ENCODE measurements at places on chromosomes 3 and 15.

GRCh38 chr3:102747611-102748010 lies 312.8 kb downstream of the ZPLD1 start:
- no peak for DNase-seq

GRCh38 chr3:15899388-15899787 lies 101.6 kb upstream of the ANKRD28 start:
- no peak for DNase-seq

DNA sequence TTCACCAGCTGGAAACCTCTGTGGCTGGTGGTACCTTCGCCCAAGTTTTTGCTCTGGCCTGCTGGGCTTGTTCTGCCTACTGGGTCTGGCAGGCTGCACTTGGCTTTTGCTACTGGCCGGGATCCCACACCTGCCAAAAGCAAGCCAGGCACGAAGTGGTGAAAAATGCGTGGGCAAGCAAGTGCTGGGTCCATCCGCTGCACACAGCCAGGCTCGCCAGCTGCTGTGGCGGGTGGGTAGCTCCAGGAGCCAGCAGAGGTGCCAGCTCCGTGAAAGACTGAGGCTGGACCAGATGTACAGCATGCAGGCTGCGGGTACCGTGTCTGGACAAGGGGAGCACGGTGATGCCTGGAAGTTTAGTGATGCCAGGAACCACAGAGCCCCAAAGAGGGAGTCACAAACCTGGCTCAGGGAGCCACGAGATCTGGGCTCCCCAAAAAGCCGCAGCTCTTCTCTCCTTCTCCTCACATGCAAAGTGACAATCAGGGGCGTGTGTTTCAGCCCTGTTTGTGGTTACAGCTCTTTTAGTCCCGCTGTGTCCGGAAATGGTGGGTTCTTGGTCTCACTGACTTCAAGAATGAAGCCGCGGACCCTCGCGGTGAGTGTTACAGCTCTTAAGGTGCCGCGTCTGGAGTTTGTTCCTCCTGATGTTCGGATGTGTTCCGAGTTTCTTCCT lies 1455.6 kb upstream of the GBE1 start:
- no peak for DNase-seq

DNA sequence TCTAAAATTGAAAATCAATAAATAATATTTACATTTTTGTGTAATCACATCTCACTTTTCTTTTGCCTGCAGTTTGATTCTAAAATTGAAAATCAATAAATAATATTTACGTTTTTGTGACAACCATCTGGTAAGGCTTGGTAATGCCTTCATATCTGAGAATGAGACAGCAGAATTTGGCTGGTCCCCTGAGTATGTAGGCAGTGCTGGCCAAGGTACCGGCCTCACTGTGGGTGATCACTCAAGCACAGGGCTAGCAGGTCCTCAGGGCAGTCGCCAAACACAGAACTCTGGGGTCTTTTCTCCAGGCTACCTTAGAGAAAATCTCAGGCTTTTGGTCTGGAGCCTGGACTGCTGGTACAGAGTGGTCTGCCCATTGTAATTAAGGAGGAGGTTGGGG lies 26.2 kb downstream of the RTP3 start:
- DNase-seq, result no peak

- DNase-seq, result no peak
Observed at GRCh38 chr15:64865998-64866520, 24.3 kb downstream of the PLEKHO2 start.

GRCh38 chr15:84919106-84919667 lies 34.7 kb downstream of the SLC28A1 start:
- DNase-seq, result no peak

GRCh38 chr3:104648823-104649222 lies 717.9 kb upstream of the ALCAM start:
- DNase-seq, result no peak

DNA sequence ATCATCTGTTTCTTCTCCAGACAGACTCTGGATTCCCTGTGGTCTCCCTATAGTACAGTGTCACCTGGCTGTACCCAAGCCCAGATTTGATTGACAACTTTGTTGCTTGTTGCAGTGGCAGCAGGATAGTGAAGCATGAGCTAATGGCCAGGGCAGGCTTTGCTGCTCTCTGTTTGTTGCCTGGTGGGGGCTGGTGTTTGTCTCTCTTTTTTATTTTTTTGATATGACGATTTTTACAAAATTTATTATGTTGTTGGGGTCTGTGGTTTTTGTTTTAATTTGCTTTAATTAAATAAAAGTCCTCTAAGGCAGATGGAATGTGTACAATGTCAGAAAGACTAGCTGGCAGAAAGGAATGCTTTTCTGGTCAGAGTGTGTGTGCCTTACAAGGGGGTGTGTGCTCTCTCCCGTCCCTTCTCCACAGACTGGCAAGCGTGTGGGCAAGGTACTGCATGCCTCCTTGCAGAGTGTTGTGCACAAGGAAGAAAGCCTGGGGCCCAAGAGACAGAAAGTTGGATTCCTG lies 15.2 kb upstream of the CLEC3B start:
- no peak for DNase-seq

DNA sequence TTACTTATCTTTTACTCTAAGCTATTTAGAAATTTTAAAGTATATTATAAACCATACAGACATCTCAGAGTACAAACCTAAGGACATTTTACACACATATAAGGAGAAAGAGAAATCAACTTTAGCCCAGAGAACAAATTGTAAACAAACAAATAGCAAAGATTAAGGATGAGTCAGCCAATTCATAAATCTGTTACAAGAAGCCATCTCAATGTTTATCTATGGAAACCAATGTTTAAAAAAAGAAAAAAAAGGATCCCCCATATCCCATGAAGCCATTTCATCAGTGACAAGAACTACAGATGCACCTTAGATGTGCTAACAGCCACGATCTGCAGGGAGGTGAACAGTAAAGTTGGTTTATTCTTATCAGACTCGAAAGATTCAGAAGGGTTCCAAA lies 437.1 kb downstream of the SHQ1 start:
- no peak for DNase-seq

GRCh38 chr3:51275111-51275805 lies 109.8 kb upstream of the MANF start:
- no peak for DNase-seq

DNA sequence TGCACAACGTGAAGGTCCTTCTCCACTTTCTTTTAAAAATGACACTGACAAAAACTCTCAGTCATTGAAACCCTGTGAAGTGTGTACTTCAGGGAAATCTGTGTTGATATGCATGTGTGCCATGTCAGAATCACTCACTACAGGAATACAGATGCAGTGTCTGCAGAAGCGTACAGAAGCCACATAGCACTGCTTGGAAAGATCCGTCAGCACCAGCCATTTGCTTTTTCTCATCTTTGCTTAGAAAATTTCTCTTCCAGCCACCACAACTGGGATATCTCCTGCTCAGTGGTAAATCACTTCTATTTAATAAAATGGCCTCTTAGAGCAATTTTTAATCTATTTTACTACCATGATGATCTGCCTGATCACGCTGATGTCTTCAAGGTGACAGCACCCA lies 91.3 kb upstream of the ARHGEF26 start:
- DNase-seq, result no peak

- DNase-seq, result no peak
Observed at GRCh38 chr3:98897701-98898100, 3.8 kb downstream of the DCBLD2 start.

DNA sequence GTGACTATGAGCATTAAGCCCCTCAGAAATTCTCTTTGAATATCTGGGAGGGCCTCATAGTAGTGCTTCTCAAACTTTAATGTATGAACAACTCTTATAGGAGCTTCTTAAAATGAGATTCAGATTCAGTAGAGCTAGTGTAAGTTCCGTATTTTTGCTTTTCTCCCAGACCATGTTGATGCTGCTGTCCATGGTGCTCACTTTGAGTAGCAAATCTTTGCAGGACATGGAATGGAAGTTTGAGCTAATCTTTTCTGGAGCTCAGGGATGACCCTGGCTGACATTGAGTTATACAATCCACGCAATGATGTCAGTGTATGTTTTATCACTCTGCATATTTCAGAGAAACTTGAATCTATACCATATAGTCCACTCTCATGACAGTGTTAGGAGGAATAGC lies 134.2 kb downstream of the OTOL1 start:
- DNase-seq, result no peak

DNA sequence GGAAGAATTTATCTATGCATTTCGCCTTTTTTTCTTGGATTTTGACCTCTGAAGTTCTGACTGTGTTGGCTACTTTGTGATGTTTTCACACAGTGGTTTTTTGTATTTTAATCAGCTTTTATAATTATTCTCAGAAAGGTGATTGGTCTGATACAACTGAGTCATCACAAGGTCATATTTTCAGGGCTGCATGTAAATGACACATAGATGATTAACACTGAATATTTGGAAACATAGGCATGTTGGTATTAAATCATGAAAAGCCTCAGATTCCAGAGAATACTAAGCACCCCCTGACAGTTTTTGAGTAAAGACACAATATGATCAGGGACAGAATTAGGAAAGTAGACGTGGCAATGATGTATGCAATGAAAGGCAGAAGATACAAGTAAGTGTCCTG lies 175.5 kb upstream of the SLCO3A1 start:
- no peak for DNase-seq

DNA sequence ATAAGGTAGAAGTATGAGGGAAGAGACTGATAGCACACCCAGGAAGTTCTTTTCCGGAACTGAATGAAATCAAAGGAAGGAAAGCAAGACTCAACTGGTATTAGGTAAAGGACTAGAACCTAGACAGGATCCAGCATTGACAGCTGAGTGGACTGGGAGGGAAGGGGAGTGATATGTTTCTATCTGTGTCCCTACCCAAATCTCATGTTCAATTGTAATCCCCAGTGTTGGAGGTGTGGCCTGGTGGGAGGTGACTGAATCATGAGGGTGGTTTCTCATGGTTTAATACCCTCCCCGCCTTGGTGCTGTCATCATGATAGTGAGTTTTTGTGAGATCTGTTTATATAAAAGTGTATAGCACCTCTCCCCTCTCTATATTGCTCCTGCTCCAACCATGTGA lies 415.9 kb upstream of the KCNMB2 start:
- DNase-seq, result no peak

DNA sequence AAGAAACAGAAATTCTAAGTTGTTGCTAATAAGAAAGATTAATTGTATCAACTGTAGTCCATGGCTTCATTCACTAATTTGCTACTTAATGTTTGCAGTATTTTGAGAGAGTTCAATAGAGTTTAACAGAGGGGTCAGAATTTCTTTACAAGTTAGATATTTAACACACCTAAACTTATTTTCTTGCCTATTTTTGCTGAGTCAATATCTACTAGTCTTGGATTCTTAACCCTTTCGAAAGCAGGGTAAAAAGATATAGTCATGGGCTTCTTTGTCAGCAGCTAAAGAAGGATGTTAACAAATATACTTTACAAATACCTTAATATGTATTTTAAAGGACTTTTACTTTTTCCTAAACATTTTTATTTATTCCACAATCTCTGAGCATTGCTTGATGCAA lies 155.6 kb downstream of the MDFIC2 start:
- DNase-seq, result no peak

DNA sequence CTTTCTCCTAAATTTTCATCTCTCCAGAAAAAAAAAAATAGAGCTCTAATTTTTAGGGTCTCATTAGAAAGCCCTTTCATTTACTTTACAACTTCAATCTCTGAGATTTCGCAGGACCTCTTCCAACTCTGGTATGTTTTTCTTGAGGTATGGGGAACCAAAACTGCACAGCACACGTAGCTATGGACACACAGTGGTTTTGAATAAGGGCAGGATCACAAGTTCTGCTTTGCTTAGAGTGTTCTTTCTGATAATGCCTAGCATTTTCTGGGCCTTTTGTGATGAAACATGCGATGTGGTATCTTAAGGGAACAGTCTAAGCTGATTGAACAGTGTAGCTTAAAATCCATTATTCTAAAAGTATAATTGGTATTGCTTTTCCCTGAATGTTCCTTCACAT lies 25.3 kb downstream of the ZNF592 start:
- DNase-seq, result no peak

GRCh38 chr15:39595338-39596221 lies 14.7 kb downstream of the THBS1 start:
- DNase-seq, result no peak

- DNase-seq, result no peak
Observed at GRCh38 chr3:10508619-10509260, 3.4 kb upstream of the ATP2B2 start.

GRCh38 chr15:81752546-81752942 lies 293.3 kb downstream of the MEX3B start:
- no peak for DNase-seq

DNA sequence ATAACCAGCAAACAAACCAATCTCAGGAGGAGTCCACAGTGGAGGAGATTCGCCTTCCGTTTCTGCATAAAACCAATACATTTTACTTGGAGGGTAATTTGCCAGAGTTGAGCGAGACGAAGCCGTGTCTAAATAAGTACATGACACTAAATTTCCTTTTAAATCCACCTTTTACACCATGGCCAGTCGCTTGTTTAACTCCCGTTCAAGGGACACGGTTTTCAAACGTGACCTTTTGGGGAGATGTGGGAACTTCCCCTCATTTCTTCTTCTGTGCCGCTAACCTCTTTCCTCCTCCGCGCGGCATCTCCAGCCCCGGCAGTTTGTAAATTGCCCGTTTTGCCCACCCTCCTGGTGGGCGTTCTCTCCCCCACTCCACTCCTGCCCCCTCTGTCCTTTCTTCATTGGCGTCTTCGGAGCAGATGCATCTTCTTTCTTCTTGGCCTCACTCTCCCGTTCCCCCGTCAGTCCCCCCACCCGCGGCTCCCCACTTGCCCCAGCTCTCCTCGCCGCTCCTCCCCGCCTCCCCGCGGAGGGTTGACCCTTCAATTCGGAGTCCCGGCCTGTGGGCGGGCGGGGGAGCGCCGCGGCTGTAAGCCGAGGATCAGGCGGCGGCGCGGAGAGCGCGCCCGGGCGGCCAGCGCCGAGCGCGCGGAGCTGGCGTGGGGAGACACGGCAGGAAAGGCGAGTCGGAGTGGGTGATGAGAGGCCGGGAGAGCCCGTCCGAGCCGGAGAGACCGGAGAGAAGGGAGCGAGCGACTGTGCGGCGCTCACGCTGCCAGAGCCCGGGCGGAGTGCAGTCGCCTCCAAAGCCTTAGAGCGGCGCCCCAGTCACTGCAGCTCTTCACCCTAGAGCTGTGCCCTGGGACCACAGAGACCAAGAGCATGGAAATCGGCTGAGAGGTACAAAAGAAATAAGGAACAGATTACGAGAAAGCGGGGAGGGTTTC lies at the start of gene NLGN1:
Gene NLGN1, plus strand, starts transcription at position 584 of the 950 bp plus-strand sequence.
- no peak for DNase-seq
